Activated CD4-positive, alpha-beta T cell treated with anti-CD3 and anti-CD28 coated beads, Interleukin-2, amount 10 ng/mL, durations not matched to agents 7 days and 5 days (primary cell): ENCODE measurements at places on chromosomes 12 and 14. TPM values are rescaled to one million over a fixed set of nuclear protein-coding genes. Genes with fewer than 3 reads are reported as not detected.
A peak's percentile ranks its signal among the peaks of the same experiment; 100 is the strongest.

Gene CLEC1B
- not detected for total RNA-seq

Gene CCDC38
- total RNA-seq, result not detected

Gene SLC25A47
- not detected for total RNA-seq

Gene HNF1A
- not detected for total RNA-seq

Gene TAS2R31
- 1.6 TPM for total RNA-seq

Gene POLR3B
- 6.1 TPM for total RNA-seq

Gene ATF1
- 51.3 TPM for total RNA-seq

Gene SOAT2
- 1.7 TPM for total RNA-seq

DNA sequence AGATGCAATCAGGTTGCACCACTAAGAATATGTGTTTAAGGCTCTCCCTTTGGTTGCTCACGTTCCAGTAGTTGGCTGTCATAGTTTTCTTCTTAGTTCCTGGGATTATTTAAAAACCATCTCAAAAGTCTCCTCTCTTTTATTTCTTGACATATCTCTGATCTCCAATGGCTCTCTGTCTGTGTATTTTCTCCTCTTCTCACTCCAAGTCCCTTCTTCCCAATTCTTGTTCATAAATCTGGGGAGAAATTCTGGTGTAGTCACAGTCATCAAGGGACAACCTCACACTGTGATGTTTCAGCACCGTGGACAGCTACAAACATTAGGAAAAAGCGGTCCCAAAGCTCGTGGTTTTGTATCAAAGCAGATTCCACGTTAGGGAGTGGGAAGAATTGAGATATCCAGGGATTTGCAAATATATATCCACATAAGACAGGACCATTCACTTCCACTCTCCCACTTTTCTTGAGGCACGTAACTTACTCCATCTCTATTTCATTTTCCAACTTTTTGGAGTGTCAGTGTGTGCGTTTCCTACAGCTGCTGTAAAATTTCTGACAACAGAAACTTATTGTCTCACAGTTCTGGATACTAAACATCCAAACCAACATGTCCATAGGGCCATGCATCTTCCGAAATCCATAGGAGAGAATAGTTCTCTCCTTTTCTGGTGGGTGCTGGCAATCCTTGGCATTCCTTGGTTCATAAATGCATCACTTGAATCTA lies 80.6 kb upstream of the TMEM233 start:
- no peaks in the 10 kb centered on the region for H3K36me3 ChIP-seq
- H3K27me3 ChIP-seq, result no peaks in the 10 kb centered on the region
- peak; percentile 8 for DNase-seq
- H3K4me1 ChIP-seq, result no peaks in the 10 kb centered on the region

DNA sequence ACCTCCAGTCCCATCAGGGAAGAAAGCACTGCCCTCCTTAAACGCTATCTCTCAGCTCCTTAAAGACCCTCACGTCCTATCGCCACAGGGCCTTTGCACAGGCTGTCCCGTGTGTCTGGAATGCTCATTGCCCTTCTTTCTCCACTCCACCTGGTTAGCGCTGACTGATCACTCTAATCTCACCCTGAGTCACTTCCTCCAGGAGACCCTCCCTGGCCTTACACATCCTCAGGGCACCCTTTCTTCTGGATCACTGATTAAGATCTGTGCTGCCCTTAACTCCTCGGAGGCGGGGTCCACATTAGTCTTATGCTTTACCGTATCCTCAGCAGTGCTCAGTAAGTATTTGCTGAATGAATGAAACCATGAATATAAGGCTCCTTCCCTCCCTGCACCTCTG lies 94.7 kb downstream of the SYNE3 start:
- H3K27me3 ChIP-seq, result no peaks in the 10 kb centered on the region
- no peak for DNase-seq
- no peaks in the 10 kb centered on the region for H3K4me1 ChIP-seq
- H3K27ac ChIP-seq, result no peak overlapping the region
- peaks cover 77% of the 10 kb centered on the region for H3K36me3 ChIP-seq

GRCh38 chr12:116607039-116607438 lies 47.9 kb downstream of the MAP1LC3B2 start:
- peaks cover 18% of the 10 kb centered on the region for H3K4me1 ChIP-seq
- DNase-seq, result no peak
- peaks cover 9% of the 10 kb centered on the region for H3K27me3 ChIP-seq
- no peaks in the 10 kb centered on the region for H3K36me3 ChIP-seq
- no peak overlapping the region for H3K4me3 ChIP-seq
- H3K27ac ChIP-seq, result no peak overlapping the region

GRCh38 chr14:59588101-59588500 lies 11.5 kb upstream of the CCDC175 start:
- H3K27ac ChIP-seq, result no peak overlapping the region
- H3K4me3 ChIP-seq, result no peak overlapping the region
- H3K4me1 ChIP-seq, result peaks cover 16% of the 10 kb centered on the region

GRCh38 chr12:12510141-12510540 lies 52.5 kb downstream of the DUSP16 start:
- no peaks in the 10 kb centered on the region for H3K27me3 ChIP-seq
- H3K27ac ChIP-seq, result no peak overlapping the region
- peaks cover 21% of the 10 kb centered on the region for H3K36me3 ChIP-seq
- no peak for DNase-seq
- H3K4me1 ChIP-seq, result peaks cover 18% of the 10 kb centered on the region

- peak overlapping the region; percentile 57 for H3K4me3 ChIP-seq
- H3K4me1 ChIP-seq, result peaks cover 76% of the 10 kb centered on the region
- H3K27me3 ChIP-seq, result no peaks in the 10 kb centered on the region
- DNase-seq, result no peak
- H3K27ac ChIP-seq, result peak overlapping the region; percentile 95
Observed at GRCh38 chr14:22567437-22567836, 21.6 kb downstream of the DAD1 start.

DNA sequence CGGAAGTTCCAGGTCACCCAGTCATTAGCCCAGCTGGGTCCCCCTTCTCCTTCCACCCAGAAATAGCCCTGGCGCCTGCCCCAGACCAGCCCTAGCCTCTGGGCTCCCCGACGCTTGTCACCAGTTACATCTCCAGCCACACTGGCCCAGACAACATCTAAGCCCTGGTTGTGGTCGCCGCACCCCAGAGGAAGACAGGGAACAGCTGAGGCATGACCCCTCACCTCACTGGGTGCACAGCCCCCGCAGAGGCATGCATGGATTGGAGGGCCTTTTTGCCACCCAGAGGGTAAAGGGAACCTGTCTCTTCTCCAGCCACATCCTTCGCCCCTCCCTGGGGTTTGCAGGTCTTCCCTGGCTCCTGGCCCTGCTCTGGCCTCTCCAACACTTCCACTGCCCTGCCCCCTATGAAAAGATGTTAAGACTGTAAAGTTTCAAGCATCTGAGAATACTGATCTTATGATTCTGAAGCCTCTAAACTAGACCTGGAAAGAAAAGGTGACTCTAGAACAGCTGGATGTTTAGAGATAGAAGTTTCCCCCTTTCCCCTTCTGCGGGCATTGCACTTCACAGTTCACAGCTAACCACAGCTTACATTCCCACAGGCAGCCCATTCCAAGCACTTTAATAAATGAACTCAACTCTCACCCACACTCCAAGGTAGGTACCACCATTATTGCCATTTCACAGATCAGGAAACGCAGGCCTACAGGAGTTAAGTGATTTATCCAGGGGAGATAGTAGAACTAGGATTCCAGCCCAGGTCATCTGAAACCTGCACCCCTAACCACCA lies 14.7 kb downstream of the TMEM119 start:
- H3K4me3 ChIP-seq, result no peak overlapping the region
- H3K27me3 ChIP-seq, result peaks cover 5% of the 10 kb centered on the region
- peaks cover 2% of the 10 kb centered on the region for H3K36me3 ChIP-seq
- DNase-seq, result no peak
- no peak overlapping the region for H3K27ac ChIP-seq
- H3K4me1 ChIP-seq, result no peaks in the 10 kb centered on the region

DNA sequence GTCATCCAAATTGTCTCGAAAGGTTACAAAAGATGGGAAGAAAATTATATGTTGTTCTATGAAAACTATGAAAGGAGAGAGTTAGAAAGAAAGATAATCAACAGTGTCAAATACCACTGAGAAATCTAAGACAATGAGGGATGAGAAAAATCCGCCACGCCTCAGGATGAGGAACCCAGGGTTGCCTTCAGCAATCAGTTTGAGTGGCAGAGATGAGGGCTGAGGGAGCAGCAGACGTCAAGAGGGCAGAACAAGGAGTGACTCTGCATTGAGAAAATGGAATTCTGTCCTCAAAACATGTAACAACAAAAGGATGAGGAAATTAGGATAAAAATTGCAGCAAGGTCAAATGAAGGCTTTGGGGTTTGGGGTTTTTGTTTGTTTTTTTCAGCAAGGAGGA lies 18.3 kb upstream of the OXA1L start:
- no peak overlapping the region for H3K4me3 ChIP-seq
- H3K4me1 ChIP-seq, result peaks cover 22% of the 10 kb centered on the region
- no peaks in the 10 kb centered on the region for H3K36me3 ChIP-seq
- peaks cover 31% of the 10 kb centered on the region for H3K27me3 ChIP-seq
- DNase-seq, result no peak

- H3K4me3 ChIP-seq, result no peak overlapping the region
- no peaks in the 10 kb centered on the region for H3K27me3 ChIP-seq
- peaks cover 5% of the 10 kb centered on the region for H3K36me3 ChIP-seq
Observed at GRCh38 chr12:12020762-12021161, 50.0 kb upstream of the BCL2L14 start.

DNA sequence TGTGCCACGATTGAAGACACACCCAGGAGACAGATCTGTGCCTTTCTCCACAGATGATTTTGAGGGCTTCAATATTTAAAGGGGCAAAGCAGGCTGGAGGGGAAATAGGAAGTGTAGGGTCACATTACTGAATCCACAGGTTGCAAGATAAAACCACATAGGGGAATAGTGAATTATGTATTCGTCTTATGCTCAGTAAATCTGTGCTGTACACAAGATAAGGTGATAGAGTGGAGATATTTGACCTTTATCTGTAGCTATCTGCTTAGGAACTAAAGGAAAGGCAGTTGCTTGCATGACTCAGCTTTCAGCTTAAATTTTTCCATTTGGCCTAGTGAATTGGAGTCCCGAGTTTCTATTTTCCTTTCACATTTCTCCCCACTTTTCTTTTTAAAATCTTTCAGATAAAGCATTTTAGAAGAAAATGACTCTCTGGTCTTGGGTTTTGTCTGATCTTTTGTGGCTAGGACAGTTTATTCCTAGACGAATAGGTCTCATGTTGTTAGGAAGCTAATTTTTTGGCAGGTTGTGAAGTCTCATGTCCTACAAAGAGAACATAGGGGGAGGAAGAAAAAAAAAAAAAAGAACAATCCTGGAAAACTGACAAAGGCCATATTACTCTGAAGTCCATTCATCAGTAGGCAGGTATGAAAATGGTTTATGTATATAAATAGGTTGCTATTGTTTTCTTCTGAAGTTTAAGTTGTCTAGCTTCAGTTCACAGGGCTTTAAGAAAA lies 55.4 kb downstream of the FBXO33 start:
- no peak overlapping the region for H3K4me3 ChIP-seq
- DNase-seq, result no peak
- no peak overlapping the region for H3K27ac ChIP-seq
- H3K4me1 ChIP-seq, result peaks cover 8% of the 10 kb centered on the region

- H3K4me1 ChIP-seq, result peaks cover 9% of the 10 kb centered on the region
- H3K4me3 ChIP-seq, result no peak overlapping the region
- H3K27me3 ChIP-seq, result peaks cover 2% of the 10 kb centered on the region
- no peaks in the 10 kb centered on the region for H3K36me3 ChIP-seq
Observed at GRCh38 chr14:99323603-99324185, 51.7 kb upstream of the BCL11B start.

DNA sequence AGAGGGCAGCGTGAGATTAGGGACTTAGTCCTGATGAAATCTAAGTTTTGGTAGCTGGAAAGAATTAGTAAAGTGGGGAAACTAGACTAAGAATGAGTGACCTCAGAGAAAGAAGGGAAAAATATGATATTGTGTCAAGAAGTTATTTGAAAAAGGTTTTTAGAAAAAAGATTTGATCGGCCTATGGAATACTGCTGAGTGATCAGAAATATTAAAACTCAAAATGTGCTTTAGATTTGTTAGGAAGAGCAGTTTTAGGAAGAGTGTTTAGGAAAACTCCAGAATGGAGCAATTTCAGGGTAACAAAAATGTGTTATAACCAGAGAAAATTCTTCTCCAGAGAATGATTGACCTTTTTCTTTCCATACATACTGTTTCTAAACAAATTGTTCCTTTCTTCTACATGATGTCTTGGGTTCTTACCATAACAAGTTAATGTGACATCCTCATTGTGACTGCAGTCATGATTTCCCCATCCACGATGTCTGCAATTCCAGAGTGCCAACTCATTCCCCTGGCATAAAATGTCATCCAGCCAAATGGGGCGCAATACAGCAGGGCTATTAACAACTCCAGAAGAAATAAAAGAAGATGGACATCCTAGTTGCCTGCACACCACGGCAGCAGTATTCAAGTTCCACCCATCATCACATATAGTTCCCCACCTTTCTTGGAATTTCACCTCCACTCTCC lies 11.8 kb downstream of the CD163L1 start:
- H3K27me3 ChIP-seq, result peaks cover 10% of the 10 kb centered on the region
- no peaks in the 10 kb centered on the region for H3K4me1 ChIP-seq
- DNase-seq, result no peak
- H3K27ac ChIP-seq, result no peak overlapping the region
- no peak overlapping the region for H3K4me3 ChIP-seq

GRCh38 chr14:24334431-24335291 lies at the start of gene ADCY4:
TSS of gene ADCY4 (minus strand) at chr14:24335071. CDS start at chr14:24334652, 419 bp downstream.
- DNase-seq, result no peak
- H3K27ac ChIP-seq, result no peak within 1 kb of the TSS
- peaks cover 38% of the 10 kb centered on the region for H3K27me3 ChIP-seq
- H3K4me3 ChIP-seq, result peak within 1 kb of the TSS; percentile 28
- peaks cover 30% of the 10 kb centered on the region for H3K36me3 ChIP-seq

GRCh38 chr12:127711108-127711507 lies 555.9 kb upstream of the TMEM132C start:
- no peaks in the 10 kb centered on the region for H3K36me3 ChIP-seq
- no peaks in the 10 kb centered on the region for H3K4me1 ChIP-seq
- no peaks in the 10 kb centered on the region for H3K27me3 ChIP-seq

DNA sequence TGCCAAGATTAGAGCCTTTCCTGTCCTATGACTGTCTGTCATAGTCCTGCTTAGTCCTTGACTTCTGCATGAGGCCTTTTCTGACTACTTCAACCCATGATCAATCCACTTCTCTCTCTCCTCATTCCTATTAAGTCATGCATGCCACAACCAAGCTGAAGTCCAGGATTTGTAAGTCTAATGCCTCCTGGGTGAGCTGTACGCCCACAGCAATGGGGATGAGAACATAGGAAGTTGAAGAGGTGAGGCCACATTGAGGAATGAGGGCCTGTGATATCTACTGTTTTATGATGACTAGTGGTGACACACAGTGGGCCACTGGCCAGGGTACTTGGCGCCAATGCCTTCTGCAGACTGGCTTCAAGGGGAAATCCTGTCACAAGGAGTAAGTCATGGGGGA lies 994.1 kb upstream of the TMEM132C start:
- H3K36me3 ChIP-seq, result no peaks in the 10 kb centered on the region
- H3K27ac ChIP-seq, result no peak overlapping the region
- no peaks in the 10 kb centered on the region for H3K4me1 ChIP-seq

DNA sequence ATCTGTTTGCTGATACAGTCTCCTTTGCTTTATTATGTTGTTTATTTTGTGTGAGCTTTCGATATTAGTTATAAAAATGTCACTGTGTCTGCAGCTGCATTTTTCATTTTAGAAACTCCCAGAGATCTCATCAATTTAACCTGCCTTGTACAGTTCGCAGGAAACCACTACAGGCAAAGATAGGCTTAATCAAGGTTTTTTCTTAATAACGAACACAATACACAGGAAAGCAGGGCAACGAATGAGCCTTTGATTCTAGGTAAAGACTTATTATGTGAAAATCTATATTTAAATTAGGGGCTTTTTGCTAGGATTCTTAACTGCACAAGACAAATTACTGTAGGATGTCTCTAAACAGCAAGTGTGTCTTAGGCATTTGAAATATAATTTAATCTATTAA lies 191.9 kb downstream of the RGS6 start:
- H3K4me3 ChIP-seq, result no peak overlapping the region
- peaks cover 3% of the 10 kb centered on the region for H3K4me1 ChIP-seq
- no peak overlapping the region for H3K27ac ChIP-seq
